ENCODE measurements at places on chromosomes 5 and 9. TPM values are rescaled to one million over a fixed set of nuclear protein-coding genes. Genes with fewer than 3 reads are reported as not detected.
A peak's percentile ranks its signal among the peaks of the same experiment; 100 is the strongest.

- no peaks in the 10 kb centered on the region for H3K27me3 ChIP-seq
- no peak overlapping the region for H3K27ac ChIP-seq
- no peaks in the 10 kb centered on the region for H3K4me1 ChIP-seq
- no peaks in the 10 kb centered on the region for H3K36me3 ChIP-seq
- no peak overlapping the region for H3K4me3 ChIP-seq
These were observed 472.0 kb downstream of the NFIB start for GRCh38 chr9:13841746-13842462.

GRCh38 chr9:71741926-71742648, 26.2 kb downstream of the CEMIP2 start:
- H3K4me3 ChIP-seq, result no peak overlapping the region
- no peaks in the 10 kb centered on the region for H3K27me3 ChIP-seq
- H3K27ac ChIP-seq, result no peak overlapping the region
- no peaks in the 10 kb centered on the region for H3K4me1 ChIP-seq

DNA sequence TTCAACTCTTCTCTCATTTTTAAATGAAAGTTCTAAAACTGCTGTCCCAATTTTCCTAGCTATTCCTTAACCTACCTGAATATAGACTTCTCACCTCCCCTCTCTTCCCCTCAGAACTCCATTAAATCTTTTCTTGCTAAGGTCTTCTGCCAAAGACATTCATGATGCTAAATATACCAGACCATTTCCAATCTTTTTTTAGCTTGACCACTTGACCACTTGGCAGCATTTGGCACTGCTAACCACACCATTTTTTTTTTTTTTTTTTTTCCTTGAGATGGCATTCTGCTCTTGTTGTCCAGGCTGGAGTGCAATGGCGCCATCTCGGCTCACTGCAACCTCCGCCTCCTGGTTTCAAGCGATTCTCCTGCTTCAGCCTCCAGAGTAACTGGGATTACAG, 3.6 kb upstream of the ZNF131 start:
- no peak for DNase-seq
- H3K4me1 ChIP-seq, result no peaks in the 10 kb centered on the region
- H3K27ac ChIP-seq, result no peak overlapping the region
- H3K27me3 ChIP-seq, result no peaks in the 10 kb centered on the region

DNA sequence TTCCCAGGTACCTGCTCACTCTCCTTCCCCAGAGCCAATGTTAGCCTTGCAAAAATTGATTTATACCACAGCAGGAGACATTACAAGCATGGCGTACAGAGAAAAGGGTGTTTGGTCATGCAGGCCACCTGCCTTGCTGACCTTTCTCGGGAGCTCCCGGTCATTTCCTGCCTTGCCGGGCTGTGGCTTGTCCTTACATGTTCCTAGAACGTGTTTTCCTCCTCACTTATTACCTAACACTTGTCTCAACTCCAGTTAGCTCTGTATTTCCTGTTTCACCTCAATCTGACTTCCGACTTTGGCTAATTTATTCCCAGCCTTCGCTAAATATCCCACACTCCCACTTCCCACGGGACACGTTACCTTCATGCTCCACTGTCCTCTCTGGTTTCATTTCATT, 282.5 kb downstream of the ICE1 start:
- no peaks in the 10 kb centered on the region for H3K4me1 ChIP-seq
- H3K4me3 ChIP-seq, result no peak overlapping the region
- H3K36me3 ChIP-seq, result no peaks in the 10 kb centered on the region
- H3K27me3 ChIP-seq, result no peaks in the 10 kb centered on the region
- H3K27ac ChIP-seq, result no peak overlapping the region

DNA sequence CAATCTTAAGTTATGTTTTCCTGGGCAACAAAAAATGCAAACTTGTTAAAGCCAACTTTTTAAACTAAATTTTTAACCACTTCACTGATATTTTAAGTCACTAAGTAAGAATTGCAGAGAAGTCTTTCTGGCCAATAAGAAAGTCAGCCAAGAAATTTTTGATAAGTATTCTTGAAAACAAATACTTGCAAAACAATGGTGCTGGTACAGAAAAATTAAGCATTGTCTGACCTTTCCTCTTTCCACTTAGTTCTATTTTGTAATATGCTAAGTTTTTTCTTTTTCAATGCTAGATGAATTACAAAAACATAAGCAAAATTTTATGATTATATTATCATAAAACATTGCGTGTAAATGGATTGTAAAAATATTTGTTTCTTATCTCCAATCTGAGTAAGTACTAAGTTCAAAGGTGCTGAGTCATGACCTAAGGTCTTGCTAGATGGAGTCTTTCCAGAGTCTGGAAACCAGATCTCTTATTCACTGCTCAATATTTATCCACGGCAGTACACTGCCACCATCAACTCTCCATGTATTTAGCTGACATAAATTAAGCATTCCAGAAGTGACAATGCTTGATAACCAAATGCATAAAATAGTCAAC, 139.7 kb downstream of the MEF2C start:
- H3K36me3 ChIP-seq, result no peaks in the 10 kb centered on the region
- no peak overlapping the region for H3K4me3 ChIP-seq
- H3K4me1 ChIP-seq, result no peaks in the 10 kb centered on the region
- no peaks in the 10 kb centered on the region for H3K27me3 ChIP-seq
- no peak overlapping the region for H3K27ac ChIP-seq

GRCh38 chr9:98536542-98537173, 172.1 kb downstream of the GABBR2 start:
- DNase-seq, result no peak
- no peaks in the 10 kb centered on the region for H3K27me3 ChIP-seq
- no peaks in the 10 kb centered on the region for H3K4me1 ChIP-seq

GRCh38 chr5:79521156-79521555, 7.2 kb upstream of the HOMER1 start:
- H3K27ac ChIP-seq, result no peak overlapping the region
- DNase-seq, result no peak
- H3K27me3 ChIP-seq, result no peaks in the 10 kb centered on the region
- no peaks in the 10 kb centered on the region for H3K36me3 ChIP-seq

- H3K4me1 ChIP-seq, result no peaks in the 10 kb centered on the region
- H3K27ac ChIP-seq, result no peak overlapping the region
- no peaks in the 10 kb centered on the region for H3K36me3 ChIP-seq
- no peak overlapping the region for H3K4me3 ChIP-seq
- no peak for DNase-seq
- no peaks in the 10 kb centered on the region for H3K27me3 ChIP-seq
These were observed 18.8 kb downstream of the BICD2 start for GRCh38 chr9:92745881-92746280.

GRCh38 chr5:60738461-60738860, 38.5 kb upstream of the DEPDC1B start:
- no peak for DNase-seq
- no peak overlapping the region for H3K4me3 ChIP-seq
- H3K27ac ChIP-seq, result no peak overlapping the region
- H3K4me1 ChIP-seq, result no peaks in the 10 kb centered on the region

- H3K4me3 ChIP-seq, result no peak overlapping the region
- no peaks in the 10 kb centered on the region for H3K27me3 ChIP-seq
- no peaks in the 10 kb centered on the region for H3K36me3 ChIP-seq
- no peak overlapping the region for H3K27ac ChIP-seq
These were observed 17.9 kb upstream of the KIF2A start for GRCh38 chr5:62288118-62288517.

GRCh38 chr9:97673922-97674321, 23.2 kb downstream of the XPA start:
- DNase-seq, result no peak
- no peaks in the 10 kb centered on the region for H3K36me3 ChIP-seq
- no peaks in the 10 kb centered on the region for H3K27me3 ChIP-seq
- H3K27ac ChIP-seq, result no peak overlapping the region

GRCh38 chr9:105254226-105254625, 9.8 kb downstream of the SLC44A1 start:
- no peaks in the 10 kb centered on the region for H3K27me3 ChIP-seq
- H3K27ac ChIP-seq, result no peak overlapping the region
- H3K36me3 ChIP-seq, result no peaks in the 10 kb centered on the region
- H3K4me3 ChIP-seq, result no peak overlapping the region
- DNase-seq, result no peak

GRCh38 chr5:100623719-100624118, 88.5 kb downstream of the FAM174A start:
- no peaks in the 10 kb centered on the region for H3K36me3 ChIP-seq
- H3K4me1 ChIP-seq, result no peaks in the 10 kb centered on the region
- DNase-seq, result no peak
- no peaks in the 10 kb centered on the region for H3K27me3 ChIP-seq
- no peak overlapping the region for H3K27ac ChIP-seq

DNA sequence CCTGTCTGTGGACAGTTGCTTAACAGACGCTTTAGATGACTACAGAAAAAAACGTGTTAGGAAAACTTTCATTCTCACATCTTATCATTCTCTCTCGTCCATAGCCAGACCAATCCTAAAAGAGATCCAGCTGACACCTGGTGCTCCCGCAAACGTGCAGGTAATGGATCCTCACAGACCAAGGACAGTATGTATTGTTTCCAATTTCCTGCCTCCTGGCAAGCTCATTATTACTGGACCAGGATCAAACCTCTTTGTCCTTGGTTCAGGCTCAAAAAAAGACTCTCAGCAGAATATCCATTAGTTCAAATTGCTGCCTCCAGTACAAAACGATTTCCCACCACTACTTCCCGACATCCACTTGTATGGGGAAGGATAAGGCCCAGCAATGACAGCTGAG, 62.4 kb downstream of the SERINC5 start:
- peak overlapping the region; percentile 68 for H3K27ac ChIP-seq
- H3K4me1 ChIP-seq, result peaks cover 3% of the 10 kb centered on the region
- H3K4me3 ChIP-seq, result no peak overlapping the region
- DNase-seq, result no peak
- no peaks in the 10 kb centered on the region for H3K27me3 ChIP-seq
- H3K36me3 ChIP-seq, result no peaks in the 10 kb centered on the region

GRCh38 chr5:178994580-178995340, at the start of gene GRM6:
GRM6 (minus strand) TSS chr5:178995320; CDS start chr5:178994944, 376 bp downstream.
- no peak within 1 kb of the TSS for H3K27ac ChIP-seq
- no peaks in the 10 kb centered on the region for H3K36me3 ChIP-seq
- H3K4me1 ChIP-seq, result no peaks in the 10 kb centered on the region
- no peak for DNase-seq

DNA sequence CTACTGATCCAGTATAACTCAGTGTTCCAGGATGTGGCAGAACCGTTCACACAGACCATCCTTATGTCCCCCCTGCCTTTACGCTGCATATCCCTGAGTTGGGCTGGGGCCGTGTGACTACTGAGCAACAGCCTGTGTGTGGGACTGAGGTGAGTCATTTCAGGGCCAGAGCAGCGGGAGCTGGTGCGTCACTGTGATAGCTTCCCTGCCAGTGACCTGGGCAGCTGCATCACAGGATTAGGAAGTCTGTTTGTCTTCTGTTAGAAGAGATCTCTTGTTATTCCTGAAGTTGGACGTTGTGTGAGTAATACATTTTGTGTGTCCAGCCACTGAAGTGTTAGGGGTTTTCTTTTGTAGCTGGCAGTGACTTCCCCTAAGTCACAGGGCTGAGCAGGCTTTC, 35.6 kb downstream of the TPPP start:
- H3K27ac ChIP-seq, result no peak overlapping the region
- H3K4me3 ChIP-seq, result no peak overlapping the region
- H3K36me3 ChIP-seq, result no peaks in the 10 kb centered on the region
- no peaks in the 10 kb centered on the region for H3K4me1 ChIP-seq

- H3K27ac ChIP-seq, result no peak overlapping the region
- no peaks in the 10 kb centered on the region for H3K4me1 ChIP-seq
- H3K27me3 ChIP-seq, result no peaks in the 10 kb centered on the region
- H3K4me3 ChIP-seq, result no peak overlapping the region
These were observed 910.4 kb downstream of the DNAH5 start for GRCh38 chr5:13034061-13034460.

DNA sequence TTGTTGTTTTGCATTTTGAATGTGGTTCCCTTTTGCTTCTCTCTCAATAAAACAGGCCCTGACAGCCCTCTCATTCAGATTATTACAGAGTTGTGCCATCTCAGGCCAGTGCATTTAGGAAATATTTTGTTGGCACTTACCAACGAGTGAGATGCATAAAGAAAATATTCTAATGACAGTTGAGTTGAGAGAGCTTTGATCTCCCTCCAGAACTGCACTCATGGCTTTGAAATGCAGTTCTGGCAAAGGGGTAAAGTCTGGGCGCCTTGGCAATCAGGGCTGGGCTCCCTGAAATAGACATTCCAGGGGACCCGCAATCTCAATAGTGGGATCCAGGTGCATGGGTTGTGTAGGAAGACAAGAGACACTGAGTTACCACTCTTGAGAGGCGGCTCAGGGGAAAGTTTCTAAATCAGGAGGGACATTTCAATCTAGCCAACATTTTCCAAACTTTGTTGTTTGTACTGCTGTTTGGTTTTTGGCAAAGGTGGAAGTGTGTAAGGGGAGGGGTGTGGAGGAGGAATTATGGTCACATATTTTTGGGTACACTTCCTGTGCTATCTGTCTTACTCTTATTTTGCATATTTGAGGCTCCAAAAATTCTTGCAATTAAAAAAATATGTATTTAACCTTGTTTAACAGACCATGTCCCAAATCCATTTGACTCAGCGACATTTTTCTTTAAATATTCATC, 48.8 kb downstream of the PAPPA start:
- H3K27ac ChIP-seq, result no peak overlapping the region
- no peak for DNase-seq
- no peaks in the 10 kb centered on the region for H3K4me1 ChIP-seq
- no peaks in the 10 kb centered on the region for H3K27me3 ChIP-seq

DNA sequence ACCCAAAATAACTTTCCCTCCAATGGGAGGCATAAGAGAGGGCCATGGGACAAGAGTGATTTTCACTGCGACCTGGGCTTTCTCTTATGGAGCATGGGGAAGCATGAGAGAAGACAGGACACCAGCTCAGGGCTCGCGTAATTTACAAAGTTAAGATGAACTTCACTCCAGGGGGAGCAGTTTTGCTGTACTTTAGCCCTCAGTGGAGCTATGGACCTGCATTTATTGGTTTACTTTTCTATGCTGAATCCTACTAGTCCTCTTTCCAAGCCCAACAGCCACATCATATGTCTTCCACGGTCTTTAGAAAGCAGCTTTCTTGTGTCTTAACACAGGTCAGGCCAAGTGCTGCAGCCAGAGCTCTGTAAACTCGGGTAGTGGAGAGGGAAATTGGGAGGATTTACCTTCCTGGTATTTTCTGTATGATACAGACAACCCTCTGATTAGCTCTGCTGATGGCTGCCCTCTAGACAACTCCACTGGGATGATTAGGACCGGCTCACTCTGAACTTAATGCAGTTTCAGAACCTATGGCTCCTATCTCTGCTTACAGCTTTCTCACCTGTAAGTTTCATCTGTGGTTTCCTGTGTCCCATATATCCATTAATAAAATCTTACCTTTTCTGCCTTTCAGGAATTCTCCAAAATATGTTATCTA, 581.0 kb upstream of the RORB start:
- DNase-seq, result no peak
- H3K4me3 ChIP-seq, result no peak overlapping the region
- no peaks in the 10 kb centered on the region for H3K27me3 ChIP-seq
- H3K36me3 ChIP-seq, result no peaks in the 10 kb centered on the region
- no peak overlapping the region for H3K27ac ChIP-seq

- H3K36me3 ChIP-seq, result no peaks in the 10 kb centered on the region
- no peaks in the 10 kb centered on the region for H3K27me3 ChIP-seq
- peak; percentile 67 for DNase-seq
- H3K4me3 ChIP-seq, result peak within 1 kb of the TSS; percentile 79
These were observed at the start of gene ST6GALNAC6 for GRCh38 chr9:127899128-127899943. ST6GALNAC6 (minus strand) TSS chr9:127899603; CDS start chr9:127897981, 1,622 bp downstream.

GRXCR2 gene
- total RNA-seq, result not detected

SLC23A1 gene
- total RNA-seq, result 1.0 TPM

TMEM8B gene
- 11.3 TPM for total RNA-seq

CRHBP gene
- total RNA-seq, result 8.1 TPM

SV2C gene
- total RNA-seq, result not detected

TIFAB gene
- total RNA-seq, result not detected

ACER2 gene
- total RNA-seq, result 13.5 TPM

SPINK4 gene
- not detected for total RNA-seq

PCDHGA3 gene
- 6.2 TPM for total RNA-seq

PLCXD3 gene
- total RNA-seq, result 0.55 TPM

ALDOB gene
- total RNA-seq, result not detected

ADAM19 gene
- total RNA-seq, result 25.6 TPM

CEL gene
- total RNA-seq, result 0.26 TPM
